ENCODE measurements at places on chromosomes 12 and 14.

- DNase-seq = no peak
Measured at GRCh38 chr14:55025948-55026347, 951 bp downstream of the WDHD1 start.

DNA sequence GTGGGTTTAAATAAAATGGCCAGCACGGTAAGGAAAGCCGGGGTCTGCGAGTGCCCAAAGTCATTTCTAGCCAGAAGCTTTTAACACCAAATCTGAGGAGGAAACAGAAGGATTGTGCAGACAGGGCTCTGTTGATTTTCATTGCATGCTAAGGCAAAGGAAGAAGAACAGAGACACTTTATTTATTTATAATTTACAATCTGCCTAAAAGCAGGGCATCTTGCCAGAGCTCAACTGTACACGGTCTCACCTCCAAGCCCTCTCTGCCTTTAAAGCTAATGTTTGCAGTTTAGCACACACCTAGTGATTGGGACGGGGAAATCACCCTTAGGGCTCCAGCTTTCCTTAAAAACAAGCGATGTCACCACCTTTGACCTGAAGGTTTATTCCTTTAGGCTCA, 4.0 kb downstream of the KCNA5 start:
- no peak for DNase-seq

- no peak for DNase-seq
Measured at GRCh38 chr14:64763801-64764621, 59.8 kb downstream of the PLEKHG3 start.

GRCh38 chr12:95996034-95996658, at the start of gene HAL:
Gene HAL (minus strand): TSS chr12:95996344. CDS start chr12:95995910, 434 bp downstream.
- no peak for DNase-seq

GRCh38 chr12:63955831-63956666, 111.5 kb downstream of the SRGAP1 start:
- no peak for DNase-seq

DNA sequence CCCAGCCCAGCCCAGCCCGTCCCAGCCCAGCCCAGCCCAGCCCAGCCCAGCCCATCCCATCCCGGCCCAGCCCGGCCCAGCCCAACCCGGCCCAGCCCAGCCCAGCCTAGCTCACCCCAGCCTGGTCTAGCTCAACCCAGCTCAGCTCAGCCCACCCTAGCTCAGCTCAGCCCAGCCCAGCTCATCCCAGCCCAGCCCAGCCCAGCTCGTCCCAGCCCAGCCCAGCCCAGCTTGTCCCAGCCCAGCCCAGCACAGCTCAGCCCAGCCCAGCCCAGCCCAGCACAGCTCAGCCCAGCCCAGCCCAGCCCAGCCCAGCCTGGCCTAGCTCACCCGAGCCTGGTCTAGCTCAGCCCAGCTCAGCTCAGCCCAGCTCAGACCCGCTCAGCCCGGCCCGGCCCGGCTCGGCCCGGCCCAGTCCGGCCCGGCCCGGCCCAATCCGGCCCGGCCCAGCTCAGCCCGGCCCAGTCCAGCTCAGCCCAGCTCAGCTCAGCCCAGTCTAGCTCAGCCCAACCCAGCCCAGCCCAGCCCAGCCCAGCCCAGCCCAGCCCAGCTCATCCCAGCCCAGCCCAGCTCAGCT, 184.7 kb downstream of the TMEM121 start:
- DNase-seq = no peak

DNA sequence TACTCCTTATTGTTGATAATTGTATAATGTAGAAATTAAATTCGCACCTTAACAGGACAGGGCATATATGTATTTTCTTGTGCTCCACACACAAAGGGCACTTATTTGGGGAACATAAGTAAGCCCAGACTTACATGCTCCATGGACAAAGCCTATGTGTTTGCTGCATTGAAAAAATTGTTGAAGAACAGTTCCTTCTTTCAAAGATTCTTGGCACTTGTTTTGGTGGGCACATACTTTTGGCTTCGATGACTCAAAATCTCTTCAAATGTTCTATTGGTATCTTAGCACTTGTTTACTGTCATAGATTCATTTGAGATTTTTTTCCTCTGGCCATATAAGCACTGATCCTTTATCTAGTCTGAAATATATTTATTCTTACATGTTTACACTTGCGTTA, 1.4 kb upstream of the MAP4K5 start:
- no peak for DNase-seq

DNA sequence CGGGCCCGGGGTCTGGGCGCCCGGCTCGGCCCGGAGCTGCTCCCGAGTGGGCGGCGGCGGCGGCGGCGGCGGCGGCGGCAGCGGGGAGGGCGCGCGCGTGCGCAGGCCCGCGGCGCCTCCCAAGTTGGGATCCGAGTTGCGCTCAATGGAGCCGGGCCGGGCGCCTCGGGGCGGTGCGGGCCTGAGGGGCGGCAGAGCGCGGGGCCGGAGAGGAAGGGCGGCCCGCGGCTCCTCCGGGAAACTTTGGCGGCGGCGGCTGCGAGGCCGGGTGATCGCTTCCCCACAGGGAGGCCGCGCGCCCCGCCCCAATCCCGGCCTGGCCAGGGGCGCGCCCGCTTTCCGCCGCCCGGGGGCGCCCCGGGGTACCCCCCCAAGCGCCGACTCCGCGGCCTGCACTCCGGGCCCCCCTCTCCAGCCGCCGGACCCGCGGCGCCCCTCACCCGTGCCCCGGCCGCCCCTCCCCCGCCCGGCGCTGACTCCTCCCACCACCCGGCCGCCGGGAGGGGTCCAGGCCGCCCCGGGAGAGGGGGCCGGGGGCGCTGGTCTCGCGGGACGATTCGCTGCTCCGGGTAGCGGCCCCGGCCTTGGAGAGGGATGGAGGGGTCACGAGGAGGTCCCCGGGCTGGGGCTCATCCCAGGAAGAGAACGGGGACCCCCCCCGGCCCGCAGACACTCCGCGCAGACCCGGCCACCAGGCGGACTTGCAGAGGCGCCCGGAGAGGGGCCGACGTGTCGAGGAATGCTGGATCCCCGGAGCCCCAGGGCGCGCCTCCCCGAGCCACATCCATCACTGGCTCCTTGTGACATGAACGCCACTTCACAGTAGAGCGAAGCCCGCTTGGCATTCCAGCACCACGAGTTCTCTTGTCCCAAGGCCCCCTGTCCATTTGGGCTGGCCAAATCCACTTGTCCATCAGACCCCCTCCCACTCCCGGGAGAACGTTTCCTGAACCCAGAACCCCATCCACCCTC, at the start of gene RILPL1:
Gene RILPL1 (minus strand): TSS at position 48 of the 972 bp plus-strand sequence. CDS start 237 bp downstream, outside the sequence.
- peak; percentile 26 for DNase-seq

- DNase-seq = no peak
Measured at GRCh38 chr14:74292061-74292460, 10.7 kb downstream of the ABCD4 start.
